ENCODE measurements at places on chromosomes 13 and 19.

DNA sequence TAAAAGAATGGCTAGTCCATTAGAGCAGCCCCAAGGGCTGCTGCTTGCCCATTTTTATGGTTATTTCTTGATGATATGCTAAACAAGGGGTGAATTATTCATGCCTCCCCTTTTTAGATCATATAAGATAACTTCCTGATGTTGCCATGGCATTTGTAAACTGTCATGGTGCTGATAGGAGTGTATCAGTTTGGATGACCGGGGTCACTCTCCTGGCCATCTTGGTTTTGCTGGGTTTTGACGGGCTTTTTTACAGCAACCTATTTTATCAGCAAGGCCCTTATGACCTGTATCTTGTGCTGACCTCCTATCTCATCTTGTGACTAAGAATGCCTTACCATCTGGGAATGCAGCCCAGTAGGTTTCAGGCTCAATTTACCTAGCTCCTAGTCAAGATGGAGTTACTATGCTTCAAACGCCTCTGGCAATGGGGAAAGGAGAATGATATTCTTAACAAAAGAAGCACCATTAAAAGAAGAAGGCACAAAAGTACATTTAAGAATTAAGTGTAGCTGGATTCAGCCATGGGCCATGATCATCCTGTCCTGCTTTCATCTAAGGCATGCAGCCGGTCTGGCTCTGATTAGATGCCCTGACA is 1156.0 kb downstream of the PCDH9 start:
- no peak for DNase-seq

DNA sequence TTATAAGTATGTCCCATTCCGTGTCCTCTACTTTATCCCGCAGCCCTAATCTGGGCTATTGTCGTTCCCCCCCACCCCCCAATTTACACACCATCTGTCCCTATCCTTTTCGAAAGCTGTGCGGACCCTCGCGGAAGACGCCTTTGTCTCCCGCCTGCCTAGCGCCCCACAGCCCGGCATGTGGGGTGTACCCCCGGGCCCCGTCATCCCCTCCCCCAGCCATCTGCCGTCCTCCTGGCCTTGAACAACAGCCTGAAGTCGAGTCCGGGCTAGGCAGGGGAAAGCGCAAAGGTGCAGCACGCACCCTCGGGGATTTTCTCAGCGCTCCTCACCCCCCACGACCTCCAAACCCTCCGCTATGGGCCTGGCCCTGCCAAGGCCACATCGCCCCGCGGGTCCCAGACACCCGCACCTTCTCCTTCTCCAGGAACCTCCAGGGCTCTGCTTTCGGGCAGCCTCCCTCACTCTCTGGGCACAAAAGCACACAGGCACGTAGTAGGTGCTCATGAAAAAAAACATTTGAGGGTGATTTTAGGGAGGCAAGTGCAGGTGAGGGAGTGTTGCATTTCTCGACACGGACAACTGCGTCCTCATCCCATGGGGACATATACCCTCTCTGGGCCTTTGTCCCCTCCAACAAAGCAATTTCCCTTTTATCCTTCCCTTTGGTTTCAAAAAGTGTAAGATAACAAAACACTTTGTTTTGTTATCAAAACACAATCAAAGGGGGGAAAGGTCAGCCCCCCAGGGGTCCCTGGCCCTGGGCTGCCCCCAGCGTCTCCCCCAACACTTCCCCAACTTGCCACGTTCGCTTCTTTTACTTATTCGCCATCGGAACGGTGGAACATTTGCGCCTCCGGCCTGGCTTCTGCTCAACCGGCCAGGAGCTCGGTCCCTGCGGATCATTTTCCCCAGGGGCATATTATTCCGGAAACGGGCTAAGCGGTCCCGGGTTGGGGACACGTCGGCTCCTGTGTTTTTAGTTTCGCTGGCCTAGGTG is 16.4 kb downstream of the CCDC124 start:
- DNase-seq: no peak

- DNase-seq: no peak
Measured at GRCh38 chr19:48963371-48964204, 1.5 kb upstream of the FTL start.

- DNase-seq: no peak
Measured at GRCh38 chr19:964761-965694, 19.1 kb upstream of the WDR18 start.

DNA sequence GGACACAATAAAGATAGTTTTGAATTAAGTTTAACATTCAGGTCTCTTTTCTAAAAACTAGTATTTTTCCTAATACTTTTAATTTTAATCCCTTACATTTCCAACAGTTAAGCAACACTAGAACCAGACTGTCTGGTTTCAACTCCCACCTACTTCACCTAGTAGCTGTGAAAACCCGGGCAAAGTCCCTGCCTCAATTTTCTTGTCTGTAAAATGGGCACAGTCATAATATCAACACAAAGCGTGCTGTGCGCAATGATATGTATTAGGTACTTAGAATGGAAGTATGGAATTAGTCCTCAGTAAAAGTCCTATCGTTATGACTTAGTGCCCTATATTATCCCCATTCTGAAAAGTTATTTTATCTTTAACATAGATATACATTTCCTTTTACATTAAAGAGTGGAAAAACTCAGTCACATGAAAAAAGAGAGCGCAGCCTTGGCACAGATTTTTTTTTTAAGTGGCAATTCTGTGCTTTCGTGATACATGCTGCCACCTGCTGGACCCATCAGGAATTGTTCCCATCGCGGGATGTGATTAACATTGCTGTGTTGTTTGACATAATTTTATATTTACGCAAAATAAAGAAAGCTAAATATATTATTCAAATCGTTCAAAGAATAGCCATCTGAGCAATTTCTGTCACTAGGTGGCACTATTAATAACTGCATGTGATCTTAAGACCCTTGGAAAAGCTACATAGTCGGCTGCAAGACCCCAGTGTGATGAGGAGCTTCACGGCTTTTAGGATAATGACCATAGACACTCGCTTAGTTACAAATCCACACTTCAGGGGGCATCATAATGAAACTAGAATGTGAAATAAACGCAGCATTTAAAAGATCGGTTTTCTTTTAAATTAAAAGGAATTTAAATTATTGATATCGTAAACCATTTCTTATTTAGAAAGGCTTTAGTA is 59.9 kb downstream of the LIG4 start:
- peak; percentile 53 for DNase-seq

DNA sequence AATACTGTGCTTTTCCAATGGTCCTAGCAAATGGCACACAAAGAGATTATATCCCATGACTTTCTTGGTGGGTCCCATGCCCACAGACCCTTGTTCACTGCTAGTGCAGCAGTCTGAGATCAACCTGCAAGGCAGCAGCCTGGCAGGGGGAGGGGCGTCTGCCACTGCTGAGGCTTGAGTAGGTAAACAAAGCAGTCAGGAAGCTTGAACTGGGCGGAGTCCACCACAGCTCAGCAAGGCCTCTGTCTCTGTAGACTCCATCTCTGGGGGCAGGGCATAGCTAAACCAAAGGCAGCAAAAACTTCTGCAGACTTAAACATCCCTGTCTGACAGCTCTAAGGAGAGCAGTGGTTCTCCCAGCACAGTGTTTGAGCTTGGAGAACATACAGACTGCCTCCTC is 82.9 kb downstream of the ZNF737 start:
- no peak for DNase-seq

- no peak for DNase-seq
Measured at GRCh38 chr19:32168111-32168510, 177.3 kb upstream of the ZNF507 start.

- DNase-seq: no peak
Measured at GRCh38 chr19:19077103-19077502, 13.3 kb downstream of the SLC25A42 start.

GRCh38 chr13:56736966-56737365 is 403.8 kb upstream of the PRR20A start:
- no peak for DNase-seq

DNA sequence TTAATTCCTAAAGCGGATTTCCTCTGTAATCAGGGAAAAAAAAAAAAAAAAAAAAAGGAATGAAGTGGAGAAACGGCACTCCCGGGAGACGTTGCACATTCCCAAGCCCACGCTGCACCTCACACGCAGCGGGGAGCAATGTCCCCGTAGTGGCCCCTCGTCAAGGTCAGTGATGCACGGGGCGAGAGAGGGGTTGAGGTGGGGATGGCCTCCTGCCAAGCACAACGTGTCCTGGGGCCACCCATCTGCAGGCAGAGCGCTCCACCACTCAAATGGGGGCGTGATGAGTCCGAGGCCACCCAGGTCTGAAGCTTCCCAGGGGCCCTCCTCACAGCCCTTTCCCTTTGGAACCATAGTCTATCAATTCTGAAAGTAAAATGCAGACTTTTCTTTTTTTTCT is 15.1 kb downstream of the PLK5 start:
- DNase-seq: no peak

DNA sequence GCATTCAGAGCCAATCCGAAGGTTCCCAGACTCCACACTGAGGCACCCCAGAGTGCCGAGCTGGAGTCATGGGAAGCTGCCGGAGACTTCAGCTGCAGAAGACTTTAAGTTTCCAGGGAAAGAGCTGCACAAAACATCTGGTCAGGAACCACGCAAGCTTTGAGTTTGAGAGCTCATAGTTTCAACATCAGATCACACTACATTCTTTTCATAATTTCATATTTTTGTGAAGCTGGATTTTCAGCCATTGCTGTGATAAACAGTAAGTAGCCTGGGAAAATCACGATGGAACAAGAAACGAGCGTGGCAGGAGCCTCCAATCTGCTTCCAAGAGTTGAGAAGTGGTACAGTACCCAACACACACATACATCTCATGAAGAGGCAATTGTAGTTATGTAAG is 25.5 kb upstream of the ATP12A start:
- no peak for DNase-seq

GRCh38 chr13:38341149-38341692 is 8.4 kb upstream of the UFM1 start:
- DNase-seq: no peak

- DNase-seq: no peak
Measured at GRCh38 chr13:75129331-75129730, 352.6 kb downstream of the TBC1D4 start.

GRCh38 chr19:50869479-50869878 is 3.8 kb upstream of the KLK2 start:
- no peak for DNase-seq

DNA sequence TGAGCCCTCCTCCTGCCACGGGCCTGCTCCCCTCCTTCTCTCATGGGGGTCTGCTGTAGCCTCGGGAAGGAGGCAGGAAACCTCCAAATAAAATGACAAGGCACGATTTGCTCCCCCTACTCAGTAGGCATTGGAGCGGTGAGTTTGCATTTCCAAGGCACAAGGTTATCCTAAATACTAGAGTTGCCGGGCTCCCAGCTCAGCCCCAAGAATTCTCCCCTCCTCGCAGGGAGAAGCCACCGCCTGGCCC is 1.5 kb downstream of the CEBPA start:
- no peak for DNase-seq

DNA sequence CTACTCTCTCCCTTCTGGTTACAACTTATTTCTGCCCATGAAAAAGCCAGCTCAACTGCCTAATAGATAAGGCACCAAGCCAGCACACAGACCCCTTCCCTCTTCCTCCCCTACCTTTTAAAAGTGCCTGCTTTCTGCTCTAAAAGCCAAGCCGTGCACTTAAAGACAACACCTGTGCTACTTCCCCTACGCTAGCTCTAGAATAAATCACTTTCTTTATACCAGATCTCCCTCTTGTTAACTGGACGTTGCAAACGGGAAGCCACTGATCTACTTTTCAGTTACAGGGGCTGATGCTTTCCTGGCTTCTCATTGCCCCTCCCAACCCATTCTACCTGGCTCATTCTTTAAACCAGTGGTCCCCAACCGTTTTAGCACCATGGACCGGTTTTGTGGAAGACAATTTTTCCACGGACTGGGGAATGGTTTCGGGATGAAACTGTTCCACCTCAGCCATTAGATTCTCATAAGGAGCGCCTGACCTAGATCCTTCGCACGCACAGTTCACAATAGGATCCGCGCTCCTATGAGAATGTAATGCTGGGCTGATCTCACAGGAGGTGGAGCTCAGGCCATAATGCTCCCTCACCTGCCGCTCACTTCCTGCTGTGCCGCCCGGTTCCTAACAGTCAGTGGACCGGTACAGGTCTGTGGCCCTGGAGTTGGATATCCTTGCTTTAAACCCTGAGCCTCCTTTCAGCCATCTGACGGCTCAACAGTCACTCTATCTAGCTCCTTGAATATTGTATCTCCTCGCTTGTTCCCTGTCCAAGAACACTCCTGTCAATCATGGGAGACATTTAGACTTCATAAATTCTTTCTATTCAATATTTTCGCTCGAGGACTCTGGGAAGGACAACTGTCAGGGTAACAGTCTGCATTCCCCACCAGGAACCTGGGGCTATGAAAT is 841 bp upstream of the ZNF223 start:
- DNase-seq: no peak

DNA sequence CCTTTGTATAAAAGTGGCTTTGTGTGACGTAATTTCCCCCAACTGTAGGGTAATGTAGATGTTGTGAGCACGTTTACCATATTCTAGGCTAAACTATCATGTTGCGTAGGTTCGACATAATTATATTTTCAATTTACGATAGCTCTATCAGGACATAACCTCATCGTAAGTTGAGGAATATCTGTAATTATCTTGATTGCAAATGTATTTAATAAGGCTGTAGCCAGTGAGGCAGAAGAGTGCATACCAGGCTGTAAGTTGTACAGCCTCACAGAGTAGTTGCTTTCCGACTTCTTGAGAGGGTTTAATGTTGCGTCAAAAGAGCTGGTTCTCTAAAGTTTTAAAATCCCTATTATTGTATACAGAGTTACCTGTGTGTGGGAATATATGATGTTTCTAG is 839.4 kb upstream of the GPC6 start:
- DNase-seq: no peak

- DNase-seq: no peak
Measured at GRCh38 chr19:17778968-17779929, 15.7 kb upstream of the B3GNT3 start.

- DNase-seq: no peak
Measured at GRCh38 chr19:1310853-1311180, 25.1 kb downstream of the EFNA2 start.

GRCh38 chr19:38134540-38135149 is 89.4 kb downstream of the DPF1 start:
- no peak for DNase-seq

DNA sequence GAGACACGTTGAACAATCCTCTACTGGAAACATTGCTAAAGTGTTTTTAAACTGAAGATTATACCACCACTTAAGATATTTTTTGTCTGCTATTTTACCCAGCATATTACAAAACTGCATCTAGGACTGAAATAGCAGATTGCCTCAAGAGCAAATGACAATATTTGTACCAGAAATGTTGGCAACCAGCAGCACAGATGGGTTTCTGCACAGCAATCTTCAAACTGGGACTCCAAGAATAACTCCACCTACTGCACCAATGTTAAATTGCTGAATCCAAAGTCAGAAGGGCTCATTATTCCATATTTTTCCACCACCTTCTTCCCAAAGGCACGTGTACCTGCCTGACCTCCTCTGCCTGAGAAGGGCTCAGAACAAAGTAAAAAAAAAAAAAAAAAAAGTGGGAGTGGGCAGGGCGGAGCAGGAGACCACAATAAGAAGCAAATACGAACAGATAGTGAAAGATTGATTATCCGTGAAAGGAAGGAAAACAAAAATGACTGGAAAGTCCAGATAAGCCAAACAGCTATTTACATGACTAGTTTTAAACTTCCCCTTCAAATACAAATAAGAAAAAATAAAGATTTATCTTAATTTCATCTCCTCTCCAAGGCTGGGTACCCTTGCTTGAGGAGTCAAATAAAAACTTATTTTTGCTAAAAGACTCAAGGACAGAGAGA is 79.4 kb downstream of the FOXO1 start:
- DNase-seq: no peak

- DNase-seq: peak; percentile 14
Measured at GRCh38 chr19:15869109-15869555, 28.7 kb downstream of the CYP4F2 start.

Measured in stimulated activated CD4-positive, alpha-beta T cell treated with anti-CD3 and anti-CD28 coated beads, TNF-alpha, amount 100 ng/mL, for 24 hours (primary cell).